ENCODE measurements at places on chromosomes 5 and 9.

DNA sequence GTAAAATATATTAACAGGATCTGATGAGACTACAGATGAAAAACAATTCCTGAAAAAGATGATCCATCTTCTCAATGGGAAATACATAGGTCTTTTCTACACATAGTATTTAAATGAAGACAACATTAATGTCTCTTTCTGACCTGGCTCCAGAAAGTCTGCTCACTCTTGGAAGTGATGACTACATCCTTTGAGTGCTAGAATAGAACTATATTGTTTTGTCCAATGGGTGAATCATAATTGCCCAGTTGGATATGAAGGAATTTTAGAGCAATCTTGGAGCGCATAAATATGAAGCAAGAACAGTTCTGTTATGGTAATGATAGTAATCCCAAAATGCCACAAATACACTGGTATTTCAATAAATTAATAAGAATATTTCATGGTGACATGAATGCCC is 322.1 kb downstream of the DEPDC1B start:
- no peak for DNase-seq

- no peak for DNase-seq
These were observed 150.4 kb downstream of the RGS3 start for GRCh38 chr9:113613815-113614413.

DNA sequence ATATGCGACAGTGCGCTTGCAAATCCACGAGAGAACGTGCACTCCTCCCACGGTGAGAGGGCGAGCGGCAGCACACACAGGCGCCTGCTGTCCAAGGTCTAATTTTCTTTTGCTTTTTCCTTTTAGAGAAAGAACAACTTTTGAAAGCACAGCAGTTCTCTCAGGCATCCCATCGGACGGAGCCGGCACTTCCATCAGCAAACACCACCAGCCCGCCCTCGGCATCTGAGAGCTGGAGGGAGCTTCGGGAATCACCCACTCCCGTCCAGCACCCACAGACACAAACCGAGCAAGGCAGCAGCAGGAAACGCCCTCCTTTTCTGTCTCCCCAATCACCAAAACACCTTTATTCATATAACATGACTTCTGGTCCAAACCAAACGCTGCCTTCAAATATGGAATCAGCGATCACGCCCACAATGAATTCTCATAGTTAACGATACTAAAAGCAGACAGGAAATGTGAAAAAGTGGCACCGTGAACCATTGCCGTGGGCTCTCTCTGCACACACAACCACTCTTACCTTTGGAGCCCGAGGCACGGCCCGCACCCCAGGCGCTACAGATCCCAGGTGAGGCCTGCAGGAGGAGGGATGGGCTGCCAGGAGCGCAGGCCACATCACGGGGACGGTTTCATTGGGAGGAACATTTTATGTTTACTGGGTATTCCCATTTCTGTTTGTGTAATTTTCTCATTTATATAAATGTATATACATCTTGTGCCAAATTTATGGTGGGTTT is 14.2 kb downstream of the LPCAT1 start:
- DNase-seq = no peak

DNA sequence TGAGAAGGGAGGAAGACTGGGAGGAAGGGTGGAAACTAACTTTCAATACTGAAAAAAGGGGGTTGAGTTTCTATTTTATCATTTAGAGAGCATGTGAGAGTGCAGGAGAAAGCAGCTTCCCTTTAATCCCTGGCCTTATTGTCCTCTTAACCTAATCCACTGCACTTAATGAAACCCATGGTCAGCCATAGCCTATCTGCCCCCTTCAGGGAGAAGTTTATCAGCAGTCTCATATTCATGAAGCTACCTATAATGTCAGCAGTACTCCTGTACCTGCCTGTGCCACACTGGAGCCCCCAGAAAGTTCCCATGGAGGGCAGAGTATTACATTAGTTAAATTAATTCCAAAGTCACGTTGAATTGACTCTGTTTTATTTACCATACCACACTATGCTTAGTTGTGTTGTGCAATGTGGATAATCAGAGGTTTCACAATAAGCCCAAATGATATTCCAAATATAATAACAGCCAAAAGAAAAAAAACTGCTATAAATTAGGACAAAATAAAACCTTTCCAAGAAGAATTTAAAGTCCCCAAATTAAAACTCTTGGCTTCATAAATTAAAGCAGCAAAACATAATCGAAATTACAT is 62.9 kb downstream of the MUSK start:
- DNase-seq = no peak

DNA sequence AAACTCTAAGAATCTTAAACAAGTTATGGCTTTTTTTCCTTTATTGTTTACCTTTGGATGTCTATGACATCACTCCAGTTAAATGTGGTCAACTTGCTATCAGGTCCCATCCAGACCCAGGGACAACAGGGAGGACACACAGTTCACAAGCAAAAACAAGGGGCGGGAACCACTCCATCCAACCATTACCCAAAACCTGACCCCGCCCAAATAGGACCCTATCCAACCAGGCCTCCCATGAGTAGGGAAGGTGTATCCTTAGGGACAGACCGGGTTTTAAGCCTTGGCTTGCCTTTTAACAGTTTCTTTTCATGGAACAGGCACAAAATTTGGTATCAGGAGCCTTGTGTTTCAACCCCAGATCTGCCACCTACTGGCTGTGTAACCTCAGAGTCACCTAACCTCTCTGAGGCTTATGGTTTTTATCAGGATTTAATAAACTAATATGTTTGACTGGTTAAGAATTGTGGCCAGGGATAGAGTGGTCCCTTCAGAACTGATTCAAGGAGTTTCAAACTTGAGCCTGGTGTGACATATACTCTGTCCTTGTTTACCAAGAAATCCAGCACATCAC is 127.7 kb upstream of the RAD23B start:
- DNase-seq = no peak

DNA sequence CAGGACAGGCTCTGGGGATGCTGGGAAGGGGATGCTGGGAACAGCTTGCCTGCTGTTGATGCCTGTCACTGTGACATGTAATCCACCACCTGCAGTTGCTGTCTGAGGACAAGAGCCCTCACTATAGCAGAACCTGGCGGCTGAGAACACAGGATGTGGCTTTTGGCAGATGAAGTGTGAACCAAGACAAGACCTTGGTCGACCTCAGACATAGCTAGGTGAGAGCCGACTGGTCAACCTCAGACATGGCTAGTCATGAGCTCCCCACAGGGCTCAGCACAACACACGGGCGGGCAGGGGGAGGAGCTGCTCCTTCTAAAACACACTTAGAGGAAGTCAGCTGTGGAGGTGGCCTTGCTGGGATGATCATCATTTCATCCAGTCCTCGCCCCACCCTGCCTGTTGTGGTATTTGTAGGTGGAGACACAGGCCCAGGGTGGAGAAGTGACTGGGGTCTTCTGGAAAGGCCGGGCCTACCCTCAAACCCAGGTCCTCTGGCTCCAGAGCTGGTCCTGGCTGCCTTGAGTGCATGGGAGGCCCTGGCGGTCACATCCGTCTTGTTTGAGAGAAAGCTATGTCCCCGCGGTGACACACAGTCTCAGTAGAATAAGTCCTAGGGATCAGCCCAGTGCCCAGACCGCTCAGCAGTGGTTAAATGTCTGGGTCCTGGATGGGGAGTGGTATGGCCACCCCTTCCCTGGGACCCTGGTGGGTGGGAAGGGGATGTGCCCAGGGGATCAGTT is 6.1 kb downstream of the SUSD3 start:
- no peak for DNase-seq

- peak; percentile 80 for DNase-seq
These were observed 44.6 kb downstream of the WHRN start for GRCh38 chr9:114460513-114461199.

DNA sequence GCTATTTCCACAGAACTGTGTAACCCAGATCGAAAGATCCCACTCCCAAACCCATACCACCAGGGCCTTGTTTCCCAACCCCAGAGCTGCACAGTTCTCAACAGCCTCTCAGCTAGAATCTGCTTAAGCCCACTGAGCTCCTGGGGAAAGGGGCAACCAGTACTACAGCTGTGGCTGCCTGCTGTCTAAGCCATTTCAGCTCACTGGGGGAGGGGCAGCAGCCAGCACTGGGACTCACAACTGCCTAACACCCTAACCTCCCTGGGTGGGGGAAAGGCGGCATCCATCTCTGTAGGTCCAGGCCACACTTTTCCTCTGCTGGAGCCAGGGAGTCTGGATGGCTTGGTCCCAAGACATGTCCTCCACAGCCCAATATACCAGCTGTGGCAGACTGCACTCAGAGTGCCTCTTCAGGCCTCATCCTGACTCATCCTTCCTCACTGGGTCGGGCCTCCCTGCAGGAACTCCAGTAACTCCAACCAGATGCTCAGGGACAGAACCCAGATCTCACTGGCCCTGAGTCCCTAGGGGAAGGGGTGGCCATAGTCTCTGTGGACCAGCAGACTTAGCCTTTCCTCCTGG is 241.4 kb downstream of the HINT1 start:
- DNase-seq = no peak

DNA sequence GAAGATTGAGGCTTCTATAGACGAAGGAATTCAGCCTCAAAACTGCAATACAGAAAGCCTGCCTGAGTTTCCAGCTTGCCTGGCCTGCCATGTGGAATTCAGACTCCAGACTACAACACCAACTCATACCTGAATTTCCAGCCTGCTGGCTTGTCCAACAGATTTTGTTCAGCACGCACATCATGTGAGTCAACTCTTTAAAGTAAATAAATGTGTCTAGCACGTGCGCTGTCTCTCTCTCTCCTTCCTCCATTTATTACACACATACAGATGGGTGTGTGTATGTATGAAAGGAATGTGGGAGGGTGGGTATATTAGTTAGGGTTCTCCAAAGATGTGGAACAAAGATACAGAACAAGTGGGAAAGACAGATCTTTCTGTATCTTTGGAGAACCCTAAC is 82.4 kb upstream of the TAS2R1 start:
- no peak for DNase-seq

- DNase-seq = peak; percentile 43
These were observed 206.6 kb downstream of the SPOCK1 start for GRCh38 chr5:137292461-137293027.

- DNase-seq = no peak
These were observed 291.0 kb downstream of the FBXL17 start for GRCh38 chr5:108090946-108091345.

- DNase-seq = no peak
These were observed 454.4 kb downstream of the NR2F1-AS1 start for GRCh38 chr5:93126634-93127033.

DNA sequence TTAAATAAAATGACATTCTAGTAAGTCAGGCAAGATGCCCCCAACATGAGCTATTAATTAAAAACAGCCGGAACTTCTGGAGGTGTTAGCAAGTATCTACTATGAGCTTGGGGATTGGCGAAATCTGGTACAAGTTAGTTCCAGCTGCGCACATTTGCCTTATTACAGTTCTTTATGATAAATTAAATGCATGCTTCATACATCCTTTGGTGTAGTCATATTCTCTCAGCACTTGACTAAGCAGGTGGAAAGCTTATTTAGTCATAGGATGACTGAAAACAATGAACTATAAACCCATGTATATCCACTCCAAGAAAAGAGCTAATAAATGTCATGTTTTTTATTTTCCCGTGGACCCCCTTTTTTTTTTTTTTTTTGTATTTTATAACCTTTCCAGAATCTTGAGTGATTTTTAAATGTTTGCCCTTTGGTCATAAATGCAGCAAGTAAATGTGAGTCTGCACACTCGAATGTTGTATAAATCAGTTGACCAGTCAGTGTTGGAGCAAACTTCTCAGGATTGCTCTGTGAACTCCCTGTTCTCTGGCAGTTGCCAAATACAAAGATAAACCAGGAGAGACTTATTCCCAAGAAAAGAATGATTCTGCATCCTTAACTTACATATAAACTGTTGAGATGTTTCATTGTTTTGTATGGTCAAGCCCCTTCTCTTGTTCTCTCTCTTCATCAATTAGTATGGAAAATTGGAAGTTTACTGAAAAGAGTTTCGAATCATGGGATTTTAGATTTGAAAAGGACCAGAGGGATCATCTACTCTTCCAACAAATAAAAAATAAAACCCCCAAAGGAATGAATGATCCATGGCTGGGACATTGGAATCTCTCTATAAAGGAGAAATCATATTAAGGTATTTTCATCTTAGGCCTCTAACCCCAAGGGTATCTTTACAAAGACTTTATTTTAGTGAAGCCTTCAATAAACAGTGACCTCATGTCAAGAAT is 38.3 kb downstream of the PIK3R1 start:
- DNase-seq = no peak

DNA sequence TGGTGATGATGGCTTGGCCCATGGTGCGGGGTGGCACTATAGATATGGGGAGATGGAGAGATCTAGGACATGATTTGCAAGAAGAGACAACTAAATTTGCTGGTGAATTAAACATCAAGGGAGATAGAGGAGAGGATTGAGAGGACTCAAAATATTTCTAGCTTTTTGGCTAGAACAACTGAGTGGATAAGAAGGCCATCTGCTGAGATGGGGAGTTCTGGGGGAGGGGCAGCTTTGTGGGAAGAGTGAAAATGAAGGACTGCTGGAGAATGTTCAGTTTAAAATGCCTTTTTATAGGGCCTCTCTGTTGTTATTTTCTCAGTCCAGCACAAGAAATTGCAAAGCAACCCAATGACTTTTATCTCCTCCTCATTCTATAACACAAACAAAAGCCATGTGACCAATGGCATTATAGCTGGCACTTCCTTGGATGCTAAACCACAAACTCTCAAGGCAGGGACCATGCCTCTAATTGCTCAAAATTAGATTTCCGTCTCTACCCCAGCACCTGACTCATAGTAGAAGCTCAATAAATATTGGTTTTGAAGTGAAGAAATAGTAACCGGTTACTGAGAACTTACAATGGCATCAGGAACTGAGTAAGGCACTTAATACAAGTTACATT is 29.8 kb downstream of the JAKMIP2 start:
- DNase-seq = no peak

DNA sequence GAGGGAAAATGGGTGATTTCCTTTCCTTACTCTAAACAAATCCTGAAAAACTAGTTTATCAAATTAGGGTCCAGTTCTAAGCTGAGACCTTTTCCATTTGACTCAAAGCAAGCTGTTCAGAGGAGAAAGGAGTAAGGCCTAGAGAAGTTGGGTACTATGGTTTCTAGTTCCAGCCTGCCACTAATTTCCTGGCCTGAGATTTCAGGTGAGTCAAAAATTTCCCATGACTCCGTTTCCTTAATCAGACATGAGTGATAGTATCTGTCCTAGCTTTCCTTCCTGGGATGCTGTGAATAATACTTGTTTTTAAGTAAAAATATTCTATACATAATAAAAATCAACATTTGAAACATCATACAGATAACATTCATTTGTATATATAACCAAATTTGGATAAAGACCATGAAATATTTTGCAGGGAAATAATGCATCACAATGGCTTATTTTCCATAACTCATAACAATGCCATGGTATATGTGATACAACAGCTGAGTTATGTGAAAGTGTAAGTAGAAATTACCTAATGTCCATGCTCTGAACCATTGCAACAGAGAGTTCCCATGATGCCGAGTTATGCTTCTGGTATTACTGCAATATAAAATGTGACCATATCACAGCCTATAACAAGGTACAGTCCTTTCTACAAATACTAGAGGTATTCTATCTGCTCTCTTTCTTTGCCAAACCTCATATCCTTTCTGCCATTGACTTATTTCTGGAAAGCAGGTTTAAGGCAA is 142.7 kb downstream of the MLLT3 start:
- no peak for DNase-seq

DNA sequence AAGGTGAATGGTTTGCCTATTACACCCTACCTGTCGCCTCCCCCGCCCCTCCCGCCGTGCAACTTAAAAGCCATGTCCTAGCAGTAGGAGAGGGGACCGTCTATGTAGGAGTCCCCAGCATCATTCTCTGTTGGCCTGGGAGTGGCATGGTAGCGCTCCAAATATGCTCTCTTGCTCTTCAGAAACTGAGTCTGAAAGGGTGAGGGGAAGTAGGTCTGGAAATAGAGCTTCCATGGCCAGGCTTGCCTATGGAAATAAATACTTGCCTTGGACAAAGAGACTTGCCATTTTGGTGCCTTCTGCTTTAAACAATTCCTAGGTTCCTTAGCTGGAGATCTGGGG is 1.4 kb downstream of the RGS7BP start:
- no peak for DNase-seq
